CD8-positive, alpha-beta T cell (primary cell): ENCODE measurements at places on chromosomes 2 and 18.

DNA sequence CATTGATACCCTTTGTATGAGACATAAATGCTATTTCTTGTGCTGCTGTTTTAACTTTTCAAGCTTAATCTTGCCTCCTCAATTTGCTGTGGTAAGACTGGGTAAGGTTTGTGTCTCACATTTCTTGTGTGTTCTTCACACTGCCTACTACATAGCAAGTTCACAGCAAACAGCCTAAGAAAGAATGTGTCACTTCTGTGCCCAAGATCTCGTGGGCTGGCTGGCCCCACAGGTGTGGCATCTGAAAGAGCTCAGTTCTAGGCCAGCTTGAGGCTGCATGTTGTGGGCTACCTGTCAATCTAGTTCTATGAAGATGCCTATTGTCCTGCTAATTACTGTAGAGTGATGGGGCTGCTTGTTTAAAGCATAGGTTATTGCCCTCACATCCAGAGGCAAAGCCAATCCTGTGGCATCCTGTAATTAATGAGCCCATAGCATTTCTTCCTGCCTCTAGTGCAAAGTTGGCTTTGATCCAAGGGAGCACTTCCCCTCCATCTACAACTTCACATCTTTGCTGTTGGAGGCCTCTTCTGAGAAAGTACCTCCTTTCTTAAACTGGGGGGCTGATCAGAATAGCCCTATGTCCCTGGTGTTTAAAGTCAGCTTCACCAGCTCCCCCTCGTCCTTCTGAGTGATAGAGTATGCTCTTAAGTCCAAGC lies 40.9 kb upstream of the ASPRV1 start:
- no peak for DNase-seq

DNA sequence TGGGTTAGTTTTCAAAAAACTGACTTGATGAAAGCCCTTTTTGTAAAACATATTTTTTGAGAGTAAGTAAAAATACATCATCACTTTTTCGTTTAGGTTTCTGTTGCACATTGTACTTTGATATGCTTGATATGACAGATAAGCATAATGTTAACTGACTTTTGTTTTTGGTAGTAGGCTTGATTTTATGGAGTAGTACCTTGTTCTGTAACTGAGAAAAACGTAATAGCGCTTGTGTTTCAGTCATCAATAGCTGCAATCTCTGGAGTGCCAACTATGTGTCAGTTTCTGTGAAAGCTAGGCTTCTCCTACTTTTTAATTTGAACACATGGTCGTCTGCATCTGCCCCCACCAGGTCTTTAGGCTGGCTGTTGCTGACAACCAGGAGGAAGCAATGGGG lies 1.3 kb downstream of the LCLAT1 start:
- no peak for DNase-seq

DNA sequence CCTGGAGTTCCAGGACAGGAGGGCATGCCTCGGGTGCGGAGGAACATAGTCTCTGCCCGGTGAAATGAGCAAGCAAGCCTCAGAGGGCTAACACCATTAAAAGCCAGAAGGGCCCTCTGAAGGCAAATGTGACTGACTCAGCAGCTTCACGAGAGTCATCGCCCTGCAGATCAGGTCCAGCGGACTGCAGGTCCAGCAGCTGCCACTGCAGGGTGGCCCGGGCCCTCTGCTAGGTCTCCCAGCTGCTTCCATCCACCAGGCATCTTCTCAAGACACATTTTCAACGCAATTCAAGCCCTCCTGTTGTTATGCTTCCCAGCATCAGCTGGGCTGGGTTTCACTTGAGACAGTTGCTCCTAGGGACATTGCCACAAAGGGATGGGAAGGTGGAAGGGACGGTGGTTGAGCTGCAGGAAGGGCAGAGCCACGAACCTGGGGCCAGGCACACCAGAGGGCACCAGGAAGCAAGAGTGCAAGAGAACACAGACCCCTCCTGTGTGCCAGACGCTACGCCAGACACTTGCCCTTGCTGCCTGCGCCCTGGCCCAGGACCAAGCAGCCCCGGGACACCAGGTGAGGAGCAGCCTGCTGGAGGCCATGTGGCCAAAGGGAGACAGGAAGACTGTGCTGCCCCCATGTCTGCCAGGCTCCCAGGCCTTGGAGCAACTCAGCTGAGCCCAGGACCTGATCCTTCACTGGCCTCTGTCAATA lies 173.0 kb downstream of the HDAC4 start:
- no peak for DNase-seq

GRCh38 chr2:63712748-63713147 lies 124.0 kb downstream of the MDH1 start:
- DNase-seq, result no peak

- DNase-seq, result no peak
Measured at GRCh38 chr2:176147210-176147799, 4.0 kb upstream of the HOXD4 start.

DNA sequence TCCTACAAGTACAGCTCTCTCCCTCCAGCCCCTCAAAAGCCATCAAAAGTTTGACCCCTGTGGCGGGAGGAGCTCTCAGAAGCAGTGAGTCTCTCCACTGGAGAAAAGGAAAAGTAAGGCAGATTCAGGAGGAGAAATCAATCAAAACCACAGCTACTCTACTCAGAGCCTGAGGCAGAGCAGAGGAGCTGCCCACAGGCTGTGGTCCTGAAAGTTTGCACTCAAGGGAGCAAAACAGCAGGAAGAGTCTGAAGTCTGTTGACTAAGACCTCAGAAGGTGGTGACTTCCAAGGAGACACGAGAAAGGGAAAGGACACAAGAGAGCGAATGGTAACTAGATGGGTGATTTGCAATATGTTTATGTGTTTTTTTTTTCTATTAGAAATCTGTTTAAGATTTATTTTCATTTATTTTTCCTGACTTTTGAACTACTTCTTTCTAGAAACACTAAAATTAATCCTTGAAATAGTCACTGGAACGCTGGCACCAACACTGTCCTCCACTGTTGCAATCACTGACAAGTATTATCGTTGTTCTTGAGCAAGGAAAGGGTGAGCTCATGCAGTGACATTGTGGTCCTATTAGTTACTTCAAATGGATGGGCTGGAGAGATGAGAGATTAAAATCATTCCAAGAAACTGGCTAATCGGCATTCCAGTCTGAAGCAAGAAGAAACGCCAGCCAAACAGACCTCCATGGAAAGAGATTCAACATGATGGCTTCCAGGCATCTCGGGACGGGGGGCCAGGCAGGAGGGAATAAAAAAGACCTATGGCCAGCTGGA lies 35.8 kb downstream of the PID1 start:
- DNase-seq, result no peak

- DNase-seq, result no peak
Measured at GRCh38 chr2:55965276-55965675, 41.7 kb upstream of the EFEMP1 start.

DNA sequence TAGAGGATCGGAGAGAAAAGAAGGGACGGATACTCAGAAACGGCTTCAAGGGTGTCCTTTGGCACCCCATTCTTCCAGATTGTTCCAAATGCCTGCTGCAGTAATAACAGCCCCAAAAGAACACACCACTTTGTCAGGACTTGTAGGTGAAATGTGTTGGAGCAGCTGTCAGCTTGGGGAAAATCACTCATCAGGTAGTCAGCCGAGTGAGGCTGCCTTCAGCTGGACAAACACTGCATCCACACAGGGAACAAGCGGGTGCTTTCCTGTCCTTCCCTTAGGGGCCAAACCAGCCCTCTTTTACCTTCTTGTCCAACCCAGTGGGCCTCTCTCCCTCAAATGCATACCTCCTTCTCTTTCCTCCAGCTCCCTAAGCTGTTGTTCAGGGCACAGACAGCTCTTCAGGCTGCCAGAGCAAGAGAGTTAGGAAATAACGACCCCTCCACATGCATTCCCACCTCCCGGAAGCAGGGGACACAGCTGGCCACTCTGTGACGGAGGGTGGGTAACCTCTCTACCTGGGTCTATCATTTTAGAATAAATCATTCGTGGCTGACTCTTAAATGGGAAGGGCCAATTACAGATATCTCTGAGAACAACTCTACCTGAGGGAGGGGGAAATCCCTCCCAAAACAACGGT lies 48.1 kb downstream of the BCL11A start:
- DNase-seq, result no peak

DNA sequence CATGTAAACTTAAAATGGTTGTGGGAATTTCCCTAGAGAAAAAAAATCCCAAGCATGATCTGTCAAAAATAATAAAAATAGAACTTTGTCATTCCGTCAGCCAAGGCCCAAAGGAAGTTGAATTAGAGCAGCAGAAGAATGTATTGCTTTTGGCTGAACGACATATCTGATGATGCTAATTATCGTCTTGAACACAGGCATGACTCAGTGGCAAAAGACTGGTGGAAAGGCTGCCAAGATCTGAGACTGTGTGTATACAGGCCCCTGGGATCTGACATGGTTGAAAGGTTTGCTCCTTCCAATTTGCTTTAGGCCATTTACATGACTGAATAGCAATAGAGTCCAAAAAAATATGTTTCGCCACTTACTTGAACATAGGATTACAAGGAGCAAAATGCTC lies 1057.1 kb upstream of the CRIM1 start:
- DNase-seq, result no peak

- DNase-seq, result no peak
Measured at GRCh38 chr18:37265382-37265781, 300.2 kb downstream of the CELF4 start.

GRCh38 chr2:17171446-17172049 lies 346.7 kb downstream of the RAD51AP2 start:
- no peak for DNase-seq

DNA sequence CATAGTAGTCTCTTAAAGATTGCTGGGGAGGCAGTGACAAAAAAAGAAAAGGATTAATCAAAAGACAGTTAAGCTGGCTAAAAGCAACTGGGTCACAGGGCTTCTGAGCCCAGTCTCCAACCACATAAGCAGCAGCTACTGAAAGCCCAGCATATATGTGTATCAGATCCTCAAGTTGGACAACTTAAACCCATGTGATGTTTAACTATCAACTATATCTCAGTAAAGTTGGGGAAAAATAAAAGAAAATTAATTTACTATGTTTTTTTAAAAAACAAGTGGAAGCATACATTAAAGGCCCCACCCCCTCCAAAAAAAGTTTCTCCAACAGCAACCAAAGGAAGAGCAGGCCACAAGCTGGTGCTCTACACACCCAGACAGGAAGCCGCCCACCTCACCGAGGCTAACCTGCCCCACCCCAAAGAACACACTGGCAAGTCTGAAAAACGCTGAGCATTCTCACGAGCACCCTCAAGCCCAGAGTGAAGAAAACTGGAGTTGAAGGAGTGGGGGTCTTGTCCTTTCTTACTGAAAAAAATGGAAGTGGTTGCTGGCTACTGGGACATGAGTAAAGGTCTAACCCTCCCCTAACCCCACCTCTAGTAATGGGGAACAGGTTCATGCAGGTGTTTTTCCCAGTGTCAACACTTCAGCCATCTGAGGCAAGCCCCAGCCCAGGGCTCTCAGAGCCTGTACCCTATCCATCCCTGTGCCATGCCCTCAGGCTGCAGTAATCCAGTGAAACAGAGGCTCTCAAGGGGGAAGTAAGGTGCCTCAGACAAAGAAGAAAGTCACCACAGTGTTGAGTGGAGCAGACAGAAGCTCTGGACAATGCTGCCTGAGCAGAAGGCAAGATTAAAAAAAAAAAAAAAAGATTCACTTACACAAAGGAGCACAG lies 106.3 kb downstream of the GYPC start:
- peak; percentile 81 for DNase-seq

DNA sequence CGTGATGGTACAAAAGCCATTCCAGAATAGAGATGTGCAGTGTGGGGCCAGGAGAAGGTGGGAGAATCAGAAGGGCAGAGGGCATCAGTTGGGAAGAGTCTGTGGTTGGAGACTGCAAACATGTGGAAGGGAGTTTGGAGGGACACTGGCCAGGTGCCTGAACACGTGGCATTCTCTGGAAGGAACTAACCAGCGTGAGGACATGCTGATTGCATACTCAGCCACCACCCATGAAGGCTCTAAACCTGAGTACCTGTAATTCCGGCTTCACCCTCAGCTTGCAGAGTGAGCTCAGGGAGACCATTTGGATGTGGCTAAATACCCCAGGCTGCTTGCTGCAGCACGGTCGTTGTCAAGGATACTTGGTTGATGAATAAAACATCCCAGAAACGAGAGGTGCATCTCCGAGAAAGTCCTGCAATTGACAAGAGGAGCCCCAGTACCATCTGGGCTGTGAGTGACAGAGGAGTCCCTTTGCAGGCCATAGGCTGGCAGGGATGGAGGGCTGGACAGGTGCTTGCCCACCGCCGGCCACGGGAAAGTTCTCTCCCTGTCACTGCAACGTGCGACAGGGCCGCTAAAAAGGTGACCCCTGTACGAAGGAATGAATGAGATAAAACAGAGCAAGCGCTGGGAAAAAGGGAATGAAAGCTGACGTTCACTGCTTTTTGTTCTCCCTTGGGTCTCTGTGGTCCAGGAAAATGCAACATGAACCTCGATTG lies 5.0 kb downstream of the ACKR3 start:
- no peak for DNase-seq

DNA sequence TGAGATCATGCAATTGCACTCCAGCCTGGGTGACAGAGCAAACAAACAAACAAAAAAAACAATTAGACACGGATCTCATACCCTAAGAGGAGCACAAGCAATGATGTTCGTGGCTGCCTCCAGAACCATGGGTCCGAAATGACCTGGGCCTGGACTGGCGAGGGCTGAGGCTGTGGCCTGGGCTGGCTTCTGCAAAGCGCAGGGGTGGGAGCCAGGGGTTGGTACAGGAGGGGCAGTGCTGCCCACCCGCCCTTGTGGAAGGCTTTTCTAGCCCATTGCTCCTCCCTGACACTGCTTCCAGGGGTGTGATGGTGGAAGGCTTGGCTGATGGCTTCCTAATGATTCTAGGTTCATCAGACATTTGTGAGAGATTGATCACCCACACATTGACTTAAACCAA lies 167.8 kb downstream of the FHOD3 start:
- no peak for DNase-seq

DNA sequence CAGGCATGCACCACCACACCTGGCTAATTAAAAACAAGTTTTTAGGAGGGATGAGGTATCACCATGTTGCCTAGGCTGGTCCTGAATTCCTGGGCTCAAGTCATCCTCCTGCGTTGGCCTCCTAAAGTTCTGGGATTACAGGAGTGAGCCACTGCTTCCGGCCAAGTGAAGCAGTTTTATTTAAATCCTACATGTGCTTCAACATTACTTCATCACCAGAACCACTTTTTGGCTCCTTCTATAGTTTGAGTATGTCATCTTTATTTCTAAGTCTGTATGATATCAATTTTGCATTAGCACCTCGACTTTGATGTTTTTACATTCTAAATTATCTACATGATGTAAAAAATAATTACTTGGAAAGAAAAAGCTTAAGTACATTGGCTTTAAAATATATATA lies 144.3 kb downstream of the FMNL2 start:
- no peak for DNase-seq

- no peak for DNase-seq
Measured at GRCh38 chr18:20971886-20972267, 139.7 kb downstream of the ROCK1 start.

GRCh38 chr2:100142393-100142792 lies at the start of gene AFF3:
TSS of gene AFF3 (minus strand) at chr2:100142590. CDS start at chr2:100104454, 38,136 bp downstream.
- DNase-seq, result peak; percentile 11

- DNase-seq, result no peak
Measured at GRCh38 chr2:105081006-105081601, 43.2 kb downstream of the MRPS9 start.

- DNase-seq, result no peak
Measured at GRCh38 chr2:113298176-113298575, 19.5 kb upstream of the PAX8 start.
